CD4-positive, alpha-beta T cell treated with Interleukin-15 for 4 hours (primary cell): ENCODE measurements at places on chromosomes 16 and 17.

DNA sequence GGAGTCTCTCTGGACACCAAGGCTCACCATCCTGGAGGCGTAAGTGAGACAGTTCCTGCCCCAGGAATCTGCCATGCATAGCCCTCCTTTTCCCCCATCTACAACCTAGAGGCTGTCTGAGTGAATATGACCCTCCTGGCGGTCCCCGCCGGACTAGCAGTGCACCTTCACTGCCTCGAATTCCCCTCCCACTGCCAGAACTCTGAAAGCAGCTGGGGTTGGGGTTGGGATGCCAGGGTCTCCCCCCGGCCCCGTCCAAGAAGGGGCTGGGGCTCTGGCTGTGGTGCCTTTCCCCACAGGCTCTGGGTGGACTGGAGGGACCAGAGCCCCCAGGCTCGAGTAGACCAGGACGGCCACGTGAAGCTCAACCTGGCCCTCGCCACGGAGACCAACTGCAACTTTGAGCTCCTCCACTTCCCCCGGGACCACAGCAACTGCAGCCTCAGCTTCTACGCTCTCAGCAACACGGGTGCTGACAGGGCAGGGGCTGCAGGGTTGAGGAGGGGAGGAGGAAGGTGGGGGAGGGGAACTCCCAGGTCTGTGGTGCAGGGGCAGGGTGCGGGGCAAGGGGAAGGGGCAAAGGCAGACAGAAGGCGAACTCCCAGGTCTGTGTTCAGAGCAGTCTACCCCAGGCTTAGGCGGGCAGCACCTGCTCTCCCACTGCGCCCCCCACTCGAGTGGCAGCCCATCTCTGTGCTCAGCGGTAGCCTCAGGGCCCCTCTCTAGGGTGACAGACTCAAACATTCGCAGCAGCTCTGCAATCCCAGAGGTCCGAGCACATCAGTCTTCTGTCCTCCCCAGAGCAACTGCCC lies 1.2 kb downstream of the ZACN start:
- DNase-seq = no peak

DNA sequence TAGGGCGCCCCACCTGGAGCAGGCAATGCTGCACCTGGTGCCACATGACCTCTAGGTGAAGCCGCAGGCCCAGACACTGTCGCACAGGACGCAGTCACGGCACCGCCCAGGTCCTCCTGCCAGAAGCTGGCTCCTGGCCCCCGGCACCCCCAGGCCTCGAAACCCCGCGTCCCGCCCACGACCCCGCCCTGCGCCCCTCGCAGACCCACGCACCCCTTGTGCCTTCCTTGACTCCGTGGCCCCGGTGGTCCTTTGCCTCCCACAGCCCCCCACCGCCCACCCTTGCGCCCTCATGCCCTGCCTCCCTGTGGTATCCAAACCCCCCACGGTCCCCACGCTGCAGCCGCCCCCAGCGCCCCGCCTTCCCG lies 6.3 kb upstream of the C1QTNF8 start:
- DNase-seq = no peak

DNA sequence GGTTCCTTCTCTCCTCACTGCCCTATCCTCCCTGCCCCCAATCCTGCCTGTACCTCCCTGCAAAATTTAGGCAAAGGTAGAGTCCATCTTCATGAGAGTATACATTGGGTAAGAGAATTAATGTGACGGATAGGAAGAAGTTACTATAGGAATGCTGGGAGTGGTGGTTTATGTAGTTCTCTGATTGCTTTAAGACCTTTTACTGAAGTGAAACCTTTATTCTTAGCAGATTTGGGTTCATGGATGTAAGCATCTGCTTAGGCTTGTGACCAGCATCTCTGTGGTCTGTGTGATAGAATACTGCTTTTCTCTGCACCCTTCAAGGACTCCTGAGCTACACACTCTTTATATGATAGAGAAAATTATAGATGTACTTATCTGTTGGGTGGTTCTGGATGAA lies 127.3 kb downstream of the PRKCA start:
- no peak for DNase-seq

GRCh38 chr17:13362341-13363122 lies 239.2 kb downstream of the HS3ST3A1 start:
- no peak for DNase-seq

- DNase-seq = no peak
Measured at GRCh38 chr16:56858374-56858773, 6.6 kb upstream of the SLC12A3 start.

GRCh38 chr17:1873418-1873817 lies 43.6 kb downstream of the RPA1 start:
- peak; percentile 68 for DNase-seq

- peak; percentile 24 for DNase-seq
Measured at GRCh38 chr16:2026461-2027023, at the start of gene NHERF2. TSS of gene NHERF2 (plus strand) at chr16:2026902. CDS start at chr16:2027006, 104 bp downstream.

DNA sequence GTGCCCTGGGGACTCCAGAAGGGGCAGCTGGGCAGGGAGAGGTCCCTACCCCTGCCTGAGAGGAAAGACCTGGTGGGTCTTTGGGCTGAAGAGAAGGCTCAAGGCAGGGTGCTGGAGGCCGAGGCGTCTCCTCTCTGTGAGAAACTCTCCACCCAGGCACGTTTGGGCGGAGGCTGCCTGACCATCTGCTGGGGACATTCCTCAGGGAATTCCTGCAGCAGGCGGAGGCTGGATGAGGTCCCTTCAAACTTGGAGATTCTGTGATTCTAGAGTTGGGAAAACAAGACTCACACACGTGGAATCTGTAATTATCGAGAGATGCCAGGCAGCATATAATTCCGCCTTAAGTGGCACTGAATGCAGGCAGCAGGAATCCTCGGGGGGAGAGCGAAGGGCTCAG lies 21.1 kb upstream of the PHF12 start:
- no peak for DNase-seq

GRCh38 chr16:89103781-89104180 lies 10.1 kb downstream of the ACSF3 start:
- DNase-seq = no peak

DNA sequence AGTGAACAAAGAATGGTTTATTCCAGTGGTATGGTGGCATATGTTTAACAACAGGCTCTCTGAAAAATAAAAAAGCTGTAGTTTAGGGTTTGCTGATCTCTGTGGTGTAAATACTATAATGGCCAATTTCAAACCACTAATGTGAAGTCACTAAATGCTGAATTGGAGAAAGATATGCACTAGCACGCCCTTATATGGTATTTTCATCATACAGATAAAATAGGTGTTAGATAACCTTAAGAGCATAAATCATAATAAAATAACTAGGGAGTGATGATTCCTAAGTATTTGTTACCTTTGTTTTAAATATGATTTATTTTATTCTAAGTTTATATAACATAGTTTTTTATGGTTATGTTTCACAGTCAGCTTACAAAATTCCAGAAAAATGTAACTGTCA lies 17.2 kb downstream of the NLK start:
- no peak for DNase-seq

DNA sequence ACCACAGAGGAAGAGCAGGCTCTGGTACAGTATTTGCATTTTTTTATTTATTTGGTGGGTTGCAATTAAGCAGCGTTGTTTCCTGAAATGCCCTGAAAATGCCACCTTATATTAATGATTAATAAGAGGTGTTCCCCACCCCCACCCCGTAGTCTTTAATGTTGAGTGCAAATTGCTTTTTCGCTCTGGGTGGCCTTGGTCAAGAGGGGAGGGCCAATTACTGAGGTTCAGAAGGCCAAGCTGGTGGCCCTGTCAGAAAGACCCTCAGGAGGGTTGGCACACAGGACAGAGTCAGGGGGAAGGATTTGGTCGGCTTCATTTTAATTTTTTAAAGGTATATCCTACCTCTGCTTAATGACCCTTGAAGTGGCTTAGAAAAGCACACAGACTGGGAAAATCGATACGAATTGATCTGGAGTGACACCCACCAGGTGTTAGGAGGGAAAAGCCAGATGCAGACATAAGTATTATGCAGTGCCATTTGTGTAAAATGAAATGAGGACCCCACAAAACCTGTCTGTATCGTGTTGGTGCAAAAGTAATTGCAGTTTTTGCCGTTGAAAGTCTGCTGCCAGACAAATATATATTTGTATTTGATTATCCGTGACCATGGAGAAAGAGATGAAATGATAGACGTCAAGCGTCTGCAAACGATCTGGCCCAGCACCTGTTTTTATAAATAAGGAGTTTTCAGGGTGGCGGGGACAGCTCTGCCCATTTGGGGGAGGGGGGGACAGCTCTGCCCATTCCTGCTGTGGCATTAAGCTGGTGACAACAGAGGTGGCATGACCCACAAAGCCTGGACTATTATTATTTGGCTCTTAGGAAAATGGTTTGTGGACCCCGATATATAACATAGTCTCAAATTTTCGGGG lies 143.8 kb upstream of the PLCG2 start:
- DNase-seq = no peak

- no peak for DNase-seq
Measured at GRCh38 chr17:68850749-68851510, 104.3 kb downstream of the ABCA8 start.

DNA sequence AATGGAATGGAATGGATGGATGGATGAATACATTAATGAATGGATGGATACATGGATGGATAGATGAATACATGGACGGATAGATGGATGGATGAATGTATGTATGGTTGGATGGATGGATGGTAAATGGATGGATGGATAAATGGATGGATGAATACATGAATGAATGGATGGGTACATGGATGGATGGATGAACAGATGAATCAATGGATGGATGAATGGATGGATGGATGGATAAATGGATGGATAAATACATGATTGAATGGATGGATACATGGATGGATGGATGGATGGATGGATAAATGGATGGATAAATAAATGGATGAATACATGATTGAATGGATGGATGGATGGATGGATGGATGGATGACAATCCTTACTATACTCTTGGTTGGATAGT lies 26.0 kb downstream of the TMC5 start:
- no peak for DNase-seq

DNA sequence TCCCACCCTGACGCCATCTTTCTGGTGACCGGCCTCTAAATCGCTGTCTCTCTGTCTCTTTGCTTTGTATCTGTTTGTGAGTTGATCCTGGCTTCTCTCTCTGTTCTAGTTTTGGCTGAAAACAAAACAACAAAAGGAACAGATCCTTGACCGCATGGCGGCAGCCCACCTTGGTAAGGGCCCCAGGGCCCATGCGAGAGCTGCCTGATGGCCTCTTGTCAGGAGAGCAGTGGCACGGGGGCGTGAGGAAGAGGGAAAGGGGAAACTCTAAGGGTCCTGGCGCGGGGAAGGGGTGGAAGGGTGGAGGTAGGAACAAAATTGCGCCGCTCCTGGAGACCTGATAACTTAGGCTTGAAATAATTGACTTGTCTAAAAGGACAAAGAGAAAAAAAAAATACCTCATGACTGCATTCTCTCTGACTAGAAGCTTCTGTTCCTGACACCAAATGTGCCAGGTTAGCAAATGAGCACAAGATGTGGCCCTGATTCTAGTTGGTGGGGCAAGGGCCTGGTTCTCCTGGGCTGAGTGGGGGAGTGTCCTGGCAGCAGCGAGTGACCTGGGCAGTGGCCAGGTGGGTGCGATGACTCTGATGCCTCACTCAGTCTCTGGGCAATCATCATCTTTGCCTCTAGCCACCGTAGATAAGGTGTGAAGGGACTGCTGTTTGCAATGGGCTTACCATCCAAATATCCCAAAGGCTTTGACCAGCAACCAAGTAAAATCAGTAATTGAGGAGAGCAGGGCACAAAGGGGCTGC lies 66.0 kb downstream of the YPEL2 start:
- no peak for DNase-seq

- peak; percentile 65 for DNase-seq
Measured at GRCh38 chr17:47323382-47324223, at the start of gene EFCAB13. TSS of gene EFCAB13 (plus strand) at chr17:47323955. CDS start at chr17:47328354, 4,399 bp downstream.

DNA sequence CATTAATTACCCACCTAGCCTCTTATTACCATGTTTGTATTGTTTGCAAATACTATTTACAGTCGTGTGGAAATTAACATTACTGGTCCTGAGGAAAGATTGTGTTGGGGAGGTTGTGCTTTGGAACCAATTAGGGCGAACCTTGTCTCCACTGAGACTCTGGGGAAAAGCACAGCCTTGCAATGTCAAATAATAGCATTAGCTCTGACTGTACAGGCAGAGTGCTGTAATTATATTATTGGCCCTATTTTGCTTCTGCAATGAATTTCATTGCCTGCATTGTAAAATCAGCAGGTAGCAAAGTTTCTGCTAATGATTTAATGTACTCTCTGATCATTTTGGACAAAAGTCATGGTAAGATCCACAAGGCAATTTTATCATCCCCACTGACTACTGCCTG lies 97.0 kb downstream of the WWOX start:
- no peak for DNase-seq

DNA sequence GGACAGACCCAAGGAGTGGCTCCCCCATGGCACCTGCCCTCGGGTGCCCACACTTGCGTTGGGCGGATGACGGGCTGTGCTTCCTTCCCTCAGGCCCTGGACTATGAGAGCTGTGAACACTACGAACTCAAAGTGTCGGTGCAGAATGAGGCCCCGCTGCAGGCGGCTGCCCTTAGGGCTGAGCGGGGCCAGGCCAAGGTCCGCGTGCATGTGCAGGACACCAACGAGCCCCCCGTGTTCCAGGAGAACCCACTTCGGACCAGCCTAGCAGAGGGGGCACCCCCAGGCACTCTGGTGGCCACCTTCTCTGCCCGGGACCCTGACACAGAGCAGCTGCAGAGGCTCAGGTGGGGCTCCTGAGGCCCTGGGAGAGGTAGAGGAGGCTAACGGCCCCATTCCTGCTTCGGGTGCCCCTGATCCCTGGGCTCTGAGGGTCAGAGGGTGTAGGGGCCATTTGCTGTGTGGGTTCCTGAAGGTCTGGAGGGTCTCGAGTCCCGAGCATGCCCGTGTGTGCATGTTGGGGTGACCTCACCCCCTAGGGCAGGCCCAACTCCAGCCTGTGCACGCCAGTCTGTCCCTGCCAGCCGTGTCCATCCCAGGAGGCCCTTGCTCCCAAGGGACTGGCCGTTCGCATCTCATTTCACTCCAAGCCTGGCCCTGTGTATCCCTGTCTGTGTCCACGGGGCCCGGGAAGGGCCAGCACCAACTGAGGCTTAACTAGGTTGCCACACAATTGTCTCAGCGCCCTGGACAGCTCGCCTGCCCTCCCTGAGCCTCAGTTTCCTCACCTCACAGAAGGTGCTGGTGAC lies 10.0 kb downstream of the SLC22A31 start:
- DNase-seq = no peak

DNA sequence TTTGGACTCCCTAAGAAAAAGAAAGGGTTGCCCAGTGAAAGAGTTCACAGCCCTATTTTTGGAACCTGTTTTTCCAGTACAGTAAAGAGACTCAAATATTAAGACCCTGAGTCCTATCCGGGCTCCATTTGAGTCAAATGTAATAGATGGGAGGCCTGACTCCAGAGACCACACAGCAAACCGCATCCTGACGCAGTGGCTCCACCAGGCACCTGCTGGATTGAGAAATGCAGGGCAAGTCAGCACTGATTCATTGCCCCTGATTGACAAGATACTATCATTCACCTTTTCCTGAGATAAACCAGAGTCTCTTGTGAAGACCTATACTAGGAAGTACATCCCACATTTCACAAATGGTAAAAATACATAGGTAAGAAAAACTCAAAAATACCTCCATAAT lies 715.7 kb upstream of the SOX9 start:
- no peak for DNase-seq

GRCh38 chr17:38920374-38921291 lies 4.8 kb upstream of the LASP1NB start:
- no peak for DNase-seq
